Cerebellar nuclear complex (tissue), 1 donor: ENCODE measurements at places on chromosomes 2 and 18.

DNA sequence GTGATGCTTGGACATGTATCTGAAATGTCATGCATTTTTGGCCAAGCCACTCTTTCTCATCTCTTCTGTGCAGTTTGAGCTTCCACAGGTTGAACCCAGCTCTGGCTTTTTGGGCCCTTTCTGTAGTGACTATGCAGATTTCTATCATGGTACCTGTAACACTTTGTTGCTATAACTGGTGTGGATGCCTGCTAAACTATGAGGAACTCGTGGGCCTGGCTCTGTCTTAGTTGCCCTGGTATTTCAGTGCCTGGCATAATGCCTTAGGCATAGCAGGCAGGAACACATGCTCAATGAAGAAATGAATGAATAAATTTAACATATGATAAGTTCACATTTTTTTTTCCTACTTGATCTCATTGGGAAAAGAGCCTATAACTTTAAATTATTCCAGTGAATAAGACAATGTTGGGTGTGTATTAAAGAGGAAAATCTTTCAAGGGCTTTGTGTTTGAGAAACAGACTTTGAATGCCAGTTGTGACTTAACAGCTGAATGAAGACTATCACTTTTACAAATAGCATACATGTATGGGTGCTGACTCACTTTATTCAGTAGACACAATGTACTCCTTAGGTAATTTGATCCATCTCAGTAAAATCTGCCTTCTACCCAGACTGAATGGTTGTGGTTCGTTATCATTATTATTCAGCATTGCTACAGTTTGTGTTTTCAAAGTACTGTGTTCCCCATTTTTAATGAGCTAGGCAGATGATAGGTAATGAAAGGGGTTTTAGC, 86.4 kb upstream of the MAP4K3 start:
- DNase-seq, result no peak

DNA sequence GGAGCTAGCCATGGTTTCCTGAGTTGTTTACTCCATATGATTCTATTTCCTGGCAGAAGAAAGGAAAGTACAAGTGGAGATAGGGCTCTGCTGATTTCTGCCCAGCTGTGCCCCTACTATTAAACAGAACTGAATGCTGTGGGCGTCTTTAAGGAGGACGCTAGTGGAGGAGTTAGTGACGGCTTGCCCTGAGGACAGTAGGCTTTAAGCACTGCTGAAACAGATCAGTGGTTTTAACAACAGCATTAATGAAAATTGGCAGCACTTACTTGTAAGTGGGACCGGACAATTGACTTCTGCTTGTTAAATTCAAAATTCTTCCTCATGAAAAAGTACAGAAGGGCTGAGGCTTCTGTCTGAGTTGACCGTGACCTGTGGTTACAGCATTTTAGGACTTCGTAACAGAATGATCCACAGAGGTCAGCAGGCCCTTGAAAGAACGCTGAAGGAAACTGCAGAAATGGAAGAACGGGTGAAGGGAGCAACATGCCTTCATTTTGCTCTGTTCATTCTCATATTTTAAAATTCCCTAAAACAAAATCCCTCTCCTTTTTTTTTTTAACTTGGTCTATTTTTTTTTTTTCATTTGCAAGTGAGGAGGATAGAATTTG, 80.6 kb upstream of the CCDC195 start:
- no peak for DNase-seq

DNA sequence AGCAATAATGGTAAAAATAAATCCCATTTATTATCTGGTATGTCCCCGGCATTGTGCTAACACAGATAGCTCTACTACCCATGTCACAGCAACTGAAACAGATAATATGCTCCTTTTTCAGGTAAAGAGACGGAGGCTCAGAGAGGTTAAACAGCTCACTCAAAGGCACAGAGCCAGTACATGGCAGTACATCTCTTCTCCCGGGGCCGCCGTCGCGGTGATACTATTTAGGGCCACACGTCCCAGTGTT, 693 bp upstream of the PDK1 start:
- no peak for DNase-seq

- no peak for DNase-seq
Measured at GRCh38 chr2:233691443-233692433, 952 bp upstream of the UGT1A6 start.

- no peak for DNase-seq
Measured at GRCh38 chr18:75607701-75608100, 180.2 kb upstream of the SMIM21 start.

GRCh38 chr2:128385365-128385764, 66.7 kb upstream of the HS6ST1 start:
- DNase-seq, result no peak

- DNase-seq, result no peak
Measured at GRCh38 chr2:128493880-128494279, 175.2 kb upstream of the HS6ST1 start.

DNA sequence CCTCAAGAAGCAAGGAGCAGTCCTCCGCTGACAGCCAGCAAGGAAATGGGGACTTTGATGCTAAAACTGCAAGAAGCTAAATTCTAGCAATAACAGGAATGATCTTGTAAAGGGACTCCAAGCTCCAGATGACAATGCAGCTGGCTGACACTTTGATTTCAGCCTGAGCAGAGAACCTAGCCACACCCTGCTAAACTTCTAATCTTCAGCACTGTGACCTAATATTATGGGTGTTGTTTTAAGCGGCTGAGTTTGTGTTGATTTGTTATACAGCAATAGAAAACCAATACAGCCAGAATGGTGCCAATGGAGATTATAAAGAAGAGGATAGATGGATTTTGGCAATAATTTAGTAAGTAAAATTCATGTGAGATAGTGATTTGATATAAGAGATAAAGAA, 196.7 kb upstream of the SPHKAP start:
- no peak for DNase-seq

GRCh38 chr18:38883111-38883510, 1317.5 kb upstream of the CELF4 start:
- no peak for DNase-seq

- DNase-seq, result no peak
Measured at GRCh38 chr18:23941791-23942190, 72.8 kb upstream of the TTC39C start.

- no peak for DNase-seq
Measured at GRCh38 chr2:105751272-105751671, 6.6 kb downstream of the NCK2 start.

DNA sequence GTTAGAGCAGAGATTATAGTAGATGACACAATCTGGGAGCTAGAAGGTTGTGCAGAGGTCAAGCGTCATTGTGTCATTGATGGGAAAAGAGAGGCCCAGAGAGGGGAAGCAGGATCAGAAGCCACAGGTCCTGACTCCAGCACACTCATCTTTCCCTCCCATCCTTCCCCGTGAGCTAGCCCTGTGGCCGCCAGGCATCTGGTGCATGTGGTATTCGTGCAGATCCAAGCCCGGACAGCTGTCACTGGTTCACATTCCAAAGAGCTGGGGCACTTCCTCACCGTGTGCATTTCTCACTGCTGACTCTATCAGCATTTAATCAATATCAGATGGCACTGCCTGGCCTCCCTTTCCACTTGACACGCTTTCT, 94.1 kb upstream of the THOC1 start:
- no peak for DNase-seq

DNA sequence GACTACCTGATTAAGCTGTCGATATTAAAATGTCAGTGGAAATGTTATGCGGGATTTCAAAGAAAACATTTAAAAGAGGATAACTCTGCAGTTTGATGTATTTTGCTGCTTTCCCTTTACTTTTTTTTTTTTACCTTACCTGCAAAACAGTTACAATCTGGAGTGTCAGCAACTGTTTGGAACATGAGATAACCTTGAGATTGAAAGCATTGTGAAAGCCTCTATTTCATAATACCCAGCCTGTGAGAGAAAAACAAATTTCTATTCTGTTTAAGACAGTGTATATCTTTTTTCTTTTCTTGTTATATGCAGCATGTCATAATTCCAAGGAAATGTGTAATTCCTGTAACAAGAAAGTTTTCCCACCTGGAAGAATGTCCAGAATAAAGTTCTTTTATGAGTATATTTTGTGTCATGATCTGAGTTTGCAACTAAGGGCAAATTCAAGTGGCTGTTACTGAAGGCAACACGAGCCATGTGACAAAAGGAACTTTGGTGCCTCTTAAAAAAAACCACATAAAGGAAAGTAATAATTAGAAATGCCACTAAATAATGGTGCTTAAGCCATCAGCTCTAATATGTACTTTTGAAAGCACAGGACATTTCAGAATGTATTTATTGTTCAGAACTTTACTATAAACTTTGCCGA, 297.0 kb upstream of the DSEL start:
- DNase-seq, result no peak

- DNase-seq, result no peak
Measured at GRCh38 chr2:46615986-46616485, 136.7 kb downstream of the TMEM247 start.

GRCh38 chr2:157853211-157853610, 22.9 kb downstream of the ACVR1 start:
- no peak for DNase-seq

DNA sequence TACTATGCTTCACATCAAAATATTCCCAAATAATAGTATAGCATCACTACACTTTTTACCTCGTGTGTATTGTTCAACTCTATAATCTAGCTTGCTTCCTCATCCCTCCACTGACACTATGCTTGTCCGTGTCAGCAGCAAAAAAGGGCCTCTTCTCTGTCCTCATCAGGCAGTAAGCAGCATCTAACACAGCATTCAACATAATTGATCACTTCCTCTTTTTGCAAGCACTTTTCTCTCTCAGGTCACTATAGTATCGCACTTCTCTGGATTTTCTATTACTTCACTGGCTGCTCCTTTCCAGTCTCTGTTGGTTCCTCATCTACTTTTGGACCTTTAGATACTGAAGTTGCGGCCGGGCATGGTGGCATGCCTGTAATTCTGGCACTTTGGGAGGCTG, 64.9 kb upstream of the ZSWIM2 start:
- DNase-seq, result no peak

- no peak for DNase-seq
Measured at GRCh38 chr2:36982467-36982866, 16.1 kb upstream of the STRN start.

GRCh38 chr2:179432751-179433150, 168.1 kb upstream of the SESTD1 start:
- DNase-seq, result no peak

- DNase-seq, result no peak
Measured at GRCh38 chr18:31197676-31198075, 35.0 kb upstream of the DSC1 start.

DNA sequence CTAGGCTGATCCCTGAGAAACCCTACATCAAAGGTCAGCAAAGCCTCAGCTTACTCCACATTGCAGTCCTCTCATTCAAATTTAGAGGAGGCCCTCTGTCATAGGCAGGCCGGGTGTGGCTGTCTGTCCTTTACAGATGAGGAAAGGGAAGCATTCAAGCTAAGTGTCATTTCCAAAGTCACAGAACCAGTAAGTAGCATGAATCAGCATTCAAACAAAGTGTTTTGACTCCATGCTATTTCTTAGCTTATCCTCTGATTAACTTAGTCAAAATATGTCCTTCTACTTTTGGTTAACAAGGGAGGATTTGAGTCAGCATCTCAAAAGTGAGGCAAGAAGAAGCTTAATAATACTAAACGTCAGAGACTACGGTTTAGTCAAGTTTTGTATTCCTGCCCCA, 409.0 kb upstream of the POU3F3 start:
- no peak for DNase-seq

DNA sequence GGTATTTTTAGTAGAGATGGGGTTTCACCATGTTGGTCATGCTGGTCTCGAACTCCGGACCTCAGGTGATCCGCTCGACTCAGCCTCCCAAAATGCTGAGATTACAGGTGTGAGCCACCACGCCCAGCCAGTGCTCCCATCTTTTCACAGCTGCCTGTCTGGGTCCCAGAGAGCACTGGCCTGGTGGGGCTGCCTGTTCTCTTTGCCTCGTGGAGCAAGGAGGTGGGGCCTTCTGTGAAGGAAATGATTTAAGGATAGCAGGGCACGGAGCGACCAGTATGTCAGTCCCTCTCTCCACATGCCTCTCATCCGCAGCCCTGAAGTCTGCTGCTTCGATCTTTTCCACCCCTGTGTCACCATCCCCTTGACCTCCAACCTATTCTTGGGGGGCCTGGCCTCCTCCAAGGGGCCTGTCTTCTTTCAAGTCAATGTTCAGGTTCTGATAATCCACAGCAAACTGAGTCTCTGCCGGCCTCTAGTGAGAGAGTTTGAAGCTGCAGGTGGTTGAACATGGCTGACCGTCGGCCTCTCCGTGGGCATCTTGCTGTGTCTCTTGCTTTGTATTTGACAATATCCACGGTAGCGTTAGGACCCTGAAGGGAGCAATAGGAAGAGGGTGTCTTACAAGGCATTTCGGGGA, 28.2 kb upstream of the GIGYF2 start:
- DNase-seq, result no peak

DNA sequence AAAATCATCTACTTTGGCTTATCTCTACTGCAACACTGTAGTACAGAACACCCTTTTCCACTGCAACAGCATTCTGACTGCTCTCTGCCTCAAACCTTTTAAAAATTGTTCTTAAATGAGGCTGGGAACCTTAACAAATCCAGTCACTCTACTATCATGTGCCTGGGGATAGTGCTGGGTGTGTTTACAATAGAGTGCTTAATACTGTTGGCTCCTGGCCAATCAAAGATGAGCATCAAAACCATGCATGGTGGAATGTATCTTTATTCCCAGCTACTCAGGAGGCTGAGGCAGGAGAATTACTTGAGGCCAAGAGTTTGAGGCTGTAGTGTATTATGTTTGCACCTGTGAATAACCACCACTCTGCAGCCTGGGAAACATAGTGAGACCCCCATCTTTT, 7.4 kb downstream of the ANKAR start:
- no peak for DNase-seq
